Caki2 (cell line): ENCODE measurements at places on chromosomes 1 and 21. TPM values are rescaled to one million over a fixed set of nuclear protein-coding genes. Genes with fewer than 3 reads are reported as not detected.

DNA sequence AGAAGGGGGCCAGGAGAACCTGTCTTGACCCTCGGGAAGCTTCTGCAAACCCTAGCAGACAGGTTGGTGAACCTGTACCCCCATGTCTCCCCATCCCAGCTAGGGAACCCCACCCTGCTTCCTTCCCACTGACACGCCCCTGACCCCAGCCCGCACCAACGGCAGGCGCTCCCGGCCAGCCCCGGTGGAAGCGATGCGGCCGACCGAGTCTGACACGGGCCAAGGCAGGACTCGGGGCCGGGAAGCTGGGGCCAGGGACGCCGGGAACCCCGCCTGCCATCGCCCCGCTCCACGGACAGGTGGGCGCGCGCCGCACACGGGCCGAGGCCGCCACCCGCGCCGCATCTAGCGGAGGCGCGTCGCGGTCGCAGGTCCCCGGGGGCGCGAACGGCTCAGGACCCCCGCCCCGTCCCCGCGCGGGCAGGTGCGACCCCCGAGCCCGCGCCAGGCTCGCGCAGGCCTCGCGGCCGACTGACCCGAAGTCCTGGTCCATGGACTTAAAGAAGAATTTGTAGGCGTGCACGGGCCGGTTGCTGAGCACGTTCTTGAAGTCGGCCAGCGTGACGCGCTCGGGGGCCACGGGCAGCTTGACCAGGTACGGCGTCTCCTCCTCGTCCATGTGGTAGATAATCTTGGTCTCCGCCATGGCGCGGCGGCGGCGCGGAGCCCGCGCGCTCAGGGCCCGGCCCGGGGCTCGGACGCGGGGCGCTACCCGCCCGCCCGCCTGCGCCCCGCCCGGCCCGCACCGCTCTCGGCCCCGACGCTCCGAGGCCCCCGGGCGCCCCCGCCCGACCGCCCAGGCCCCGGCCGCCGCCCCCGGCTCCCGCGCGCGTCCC lies 580 bp downstream of the DVL1 start:
- DNase-seq, result no peak

DNA sequence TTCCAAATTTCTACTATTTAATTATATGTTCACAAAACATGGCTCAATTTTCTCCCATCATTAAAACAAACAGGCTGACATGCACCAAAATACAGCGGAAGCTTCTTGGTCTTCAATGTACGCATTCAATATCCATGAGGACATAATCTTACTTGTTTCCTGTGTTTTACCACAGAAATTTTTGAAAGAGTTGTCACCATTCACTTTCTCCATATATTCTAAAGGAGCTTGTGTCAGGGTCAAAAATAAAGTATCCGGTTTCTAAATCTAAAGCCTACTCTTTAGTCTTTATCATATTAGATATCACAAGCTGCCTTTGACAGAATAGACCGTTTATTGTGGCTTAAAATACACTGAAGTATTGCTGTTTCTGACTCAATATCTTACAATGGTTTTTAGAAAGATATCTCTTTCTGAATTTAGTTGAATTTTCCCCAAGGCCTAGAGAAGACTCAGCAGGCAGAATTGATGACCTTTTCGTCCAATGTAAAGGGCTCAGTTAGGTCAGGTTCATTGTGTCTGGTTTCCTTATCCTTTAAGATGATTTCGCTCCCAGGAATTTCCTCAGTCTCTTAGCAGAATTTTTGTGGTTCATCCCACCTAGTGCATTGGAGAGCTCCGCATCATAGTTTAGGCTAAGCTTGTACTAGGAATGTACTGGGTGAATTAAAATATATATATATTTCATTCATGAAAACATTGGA lies 717.2 kb downstream of the NCAM2 start:
- no peak for DNase-seq

DNA sequence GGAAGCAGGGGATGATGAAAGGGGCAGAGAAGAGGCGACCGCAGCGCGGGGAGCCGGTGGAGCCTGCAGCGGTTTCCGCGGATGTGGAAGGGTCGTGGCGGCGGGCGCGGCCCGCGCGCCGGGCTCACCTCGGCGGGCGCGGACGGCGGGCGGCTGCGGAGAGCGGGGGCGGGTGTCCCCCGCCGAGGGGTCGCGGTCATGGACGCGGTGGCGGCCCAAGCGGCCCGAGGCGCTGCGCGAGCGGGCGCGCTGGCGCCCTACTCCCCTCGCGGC lies 572 bp downstream of the LPGAT1 start:
- no peak for DNase-seq

The RPS6KA1 gene
- 37.8 and 68.1 TPM in 2 replicates for total RNA-seq

The DCDC2B gene
- not detected in 2 replicates for total RNA-seq
